ENCODE measurements at places on chromosomes 3 and 15.
A peak's percentile ranks its signal among the peaks of the same experiment; 100 is the strongest.

GRCh38 chr3:187130346-187131066, 8.8 kb downstream of the RPL39L start:
- DNase-seq: peak; percentile 30

DNA sequence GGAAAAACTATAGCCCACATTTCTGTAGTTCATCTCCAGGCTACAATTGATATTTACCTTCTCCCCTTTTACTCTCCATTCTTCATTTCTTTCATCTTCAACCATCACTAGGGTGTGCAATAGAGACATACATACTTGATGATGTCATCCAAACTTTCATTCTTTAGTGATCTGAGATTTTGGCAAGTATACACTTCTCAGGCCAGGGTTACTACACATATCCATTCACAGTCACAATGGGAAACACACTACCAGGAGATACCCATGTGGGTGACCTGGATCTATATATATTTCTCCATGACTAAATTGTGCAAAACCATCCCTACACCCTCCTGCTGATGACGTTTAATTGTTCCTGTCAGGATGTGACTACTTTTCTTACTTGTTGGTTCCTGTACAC, 769.5 kb upstream of the DPPA4 start:
- DNase-seq: no peak

DNA sequence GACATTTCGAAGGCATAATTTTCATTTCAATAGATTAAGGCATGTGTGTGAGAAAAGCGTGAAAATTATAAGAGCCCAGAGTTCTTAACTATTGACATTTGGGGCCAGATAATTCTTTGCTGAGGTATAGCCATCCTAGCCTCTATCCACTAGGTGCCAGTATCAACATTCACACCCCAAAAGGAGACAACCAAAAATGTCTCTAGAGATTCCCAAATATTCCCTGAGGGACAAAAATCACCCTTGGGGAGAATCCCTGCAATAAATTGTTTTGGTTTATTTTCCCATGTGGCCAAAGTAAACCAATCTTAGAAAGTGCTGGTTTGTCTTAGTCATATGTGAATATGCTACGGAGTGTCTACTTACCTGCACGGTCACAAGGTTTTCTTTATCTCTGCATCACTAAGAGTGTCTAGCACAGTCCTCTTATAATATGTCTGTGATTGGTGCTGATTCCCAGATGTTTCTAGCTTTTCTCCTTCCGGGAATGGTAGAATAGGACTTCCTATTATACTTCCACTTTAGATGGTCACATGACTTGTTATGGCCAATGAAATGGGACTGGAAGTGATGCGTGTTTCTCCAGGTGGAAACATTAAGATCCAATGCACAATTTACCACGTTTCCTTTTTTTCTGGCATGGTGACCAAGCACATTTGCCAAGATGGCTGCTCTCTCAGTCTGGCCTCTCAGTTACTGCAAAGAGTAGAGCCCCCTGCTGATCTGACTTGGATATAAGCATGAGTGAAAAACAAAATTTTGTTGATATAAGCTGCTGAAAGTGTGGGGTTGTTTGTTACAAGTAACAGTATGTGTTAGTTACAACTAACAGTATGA, 8.0 kb upstream of the KBTBD8 start:
- DNase-seq: no peak

GRCh38 chr3:3801494-3801841, 2.2 kb downstream of the LRRN1 start:
- no peak for DNase-seq

GRCh38 chr15:92693691-92694331, 38.2 kb upstream of the FAM174B start:
- DNase-seq: no peak

- no peak for DNase-seq
Observed at GRCh38 chr3:111506435-111506834, 35.6 kb upstream of the CD96 start.

DNA sequence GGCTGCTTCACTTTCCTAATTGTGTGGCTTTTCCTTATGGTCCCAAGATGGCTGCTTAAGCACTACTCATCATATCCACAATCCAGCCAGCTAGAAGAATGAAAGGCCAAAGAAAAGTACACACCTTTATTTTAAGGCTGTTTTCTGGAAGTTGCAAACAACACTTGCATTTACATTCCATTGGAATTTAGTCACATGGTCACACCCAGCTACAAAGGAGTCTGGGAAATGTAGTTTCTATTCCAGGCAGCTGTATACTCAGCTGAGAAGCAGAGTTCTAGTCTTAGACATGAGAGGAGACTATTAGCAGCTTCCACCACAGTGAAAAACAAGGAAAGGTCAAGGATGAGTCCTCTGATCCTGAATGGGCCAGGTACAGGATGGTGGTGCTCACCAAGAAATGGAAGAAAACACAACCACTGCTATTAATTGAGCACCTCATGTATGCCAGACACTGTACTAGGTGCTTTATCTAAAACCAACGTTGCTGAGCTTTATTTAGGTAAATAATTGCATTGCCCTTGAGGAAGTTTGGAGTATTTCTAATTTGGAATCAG, 28.0 kb upstream of the ATG7 start:
- DNase-seq: no peak

DNA sequence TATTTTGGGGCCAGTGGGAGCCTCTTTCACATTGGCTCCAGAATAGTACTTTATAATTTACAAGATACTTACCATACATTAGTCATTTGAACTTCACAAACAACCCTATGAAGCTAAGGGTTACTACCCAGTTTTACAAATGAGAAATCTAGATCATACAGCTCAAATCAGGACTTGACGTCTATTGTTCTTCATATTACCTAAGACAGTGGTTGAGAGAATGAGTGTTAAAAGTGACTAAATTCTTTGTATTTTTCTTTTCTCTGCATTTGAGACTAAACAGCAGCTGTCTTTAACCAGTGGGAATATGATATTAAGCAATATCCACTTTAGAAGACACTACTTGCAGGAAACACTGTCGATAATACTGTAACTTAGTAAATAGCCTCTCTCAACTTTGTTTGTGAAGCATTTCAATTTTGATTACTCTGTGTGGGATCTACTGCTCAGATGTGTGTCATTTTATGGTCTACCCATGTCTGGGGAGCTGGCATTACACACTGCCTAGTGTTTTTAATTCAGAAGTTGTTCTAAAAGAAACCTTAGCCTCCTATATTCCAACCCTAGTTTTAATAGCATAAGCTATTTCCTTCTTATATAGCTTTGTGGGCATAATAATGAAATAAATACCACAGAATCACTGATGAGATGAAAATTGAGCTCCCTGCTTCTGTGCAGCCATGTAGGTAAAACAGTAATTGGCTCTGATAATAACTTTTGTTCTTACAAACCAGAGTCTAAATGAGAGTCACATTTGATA, 45.9 kb downstream of the IQCH start:
- no peak for DNase-seq

DNA sequence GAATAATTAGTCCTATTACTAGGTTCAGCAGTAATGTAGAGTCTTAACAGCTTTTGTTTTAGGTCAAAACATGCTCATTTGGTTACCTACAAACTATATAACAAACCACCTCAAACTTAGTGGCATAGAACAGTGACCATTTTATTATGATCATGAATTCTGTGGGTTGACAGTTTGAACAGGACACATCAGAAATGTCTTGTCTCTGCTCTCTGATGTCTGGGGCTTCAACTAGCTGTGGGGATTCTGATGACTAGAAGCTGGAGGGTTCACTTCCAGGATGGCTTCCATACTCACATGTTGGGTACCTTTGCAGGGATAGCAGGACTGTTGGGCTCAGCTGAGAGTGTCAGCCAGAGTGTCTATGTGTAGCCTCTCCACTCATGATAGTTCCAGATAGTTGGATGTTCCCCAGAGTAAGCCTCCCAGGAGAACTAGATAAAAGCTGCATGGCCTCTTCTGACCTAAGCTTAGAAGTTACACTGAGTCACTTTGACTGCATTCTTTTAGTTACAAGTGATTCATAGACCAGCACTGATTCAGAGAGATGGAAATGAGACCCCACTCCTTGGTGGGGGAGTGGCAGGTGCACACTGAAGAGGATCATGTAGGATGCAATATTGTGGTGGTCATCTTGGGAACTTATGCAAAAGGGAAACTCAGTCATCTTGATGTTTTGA, 32.6 kb downstream of the PLCL2 start:
- no peak for DNase-seq

DNA sequence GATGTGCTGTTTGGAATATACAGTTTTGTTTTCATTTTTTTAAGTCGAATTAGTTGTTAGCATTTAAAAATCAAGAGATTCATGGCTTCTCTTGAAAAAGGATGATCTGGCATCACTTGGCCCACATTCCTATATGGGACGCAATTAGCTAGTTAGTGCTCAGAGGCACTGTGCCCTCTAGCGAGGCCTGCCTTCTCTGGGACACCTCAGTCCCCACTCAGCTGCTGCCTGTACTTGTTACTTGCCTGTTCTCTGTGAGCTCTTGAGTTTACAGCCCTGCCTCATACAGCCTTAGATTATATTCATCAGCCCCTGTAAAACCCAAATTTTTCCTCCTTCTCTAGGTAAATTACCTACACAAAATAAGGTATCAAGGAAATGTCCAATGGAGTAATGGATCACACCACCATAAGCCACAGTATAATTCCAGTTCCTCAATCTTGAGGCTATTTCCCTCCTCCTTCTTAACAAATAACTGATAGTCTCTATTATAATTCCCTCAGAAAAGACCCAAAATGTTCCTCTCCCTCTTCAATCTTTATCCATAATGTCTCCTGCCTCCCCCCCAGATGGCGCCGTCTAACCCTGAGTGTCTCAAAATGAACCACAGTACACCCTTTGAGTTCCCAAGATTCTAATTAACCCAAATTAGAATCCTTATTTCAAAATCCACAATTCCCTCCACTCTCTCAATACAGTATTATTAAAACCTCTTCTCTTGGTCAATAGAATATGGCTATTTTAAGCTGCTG, 2.7 kb downstream of the ZMAT3 start:
- no peak for DNase-seq

GRCh38 chr3:128849911-128850455, 29.4 kb upstream of the ACAD9 start:
- no peak for DNase-seq

- DNase-seq: no peak
Observed at GRCh38 chr3:111851511-111851954, 7.5 kb upstream of the PHLDB2 start.

GRCh38 chr3:112685420-112685819, 44.5 kb upstream of the CCDC80 start:
- no peak for DNase-seq

DNA sequence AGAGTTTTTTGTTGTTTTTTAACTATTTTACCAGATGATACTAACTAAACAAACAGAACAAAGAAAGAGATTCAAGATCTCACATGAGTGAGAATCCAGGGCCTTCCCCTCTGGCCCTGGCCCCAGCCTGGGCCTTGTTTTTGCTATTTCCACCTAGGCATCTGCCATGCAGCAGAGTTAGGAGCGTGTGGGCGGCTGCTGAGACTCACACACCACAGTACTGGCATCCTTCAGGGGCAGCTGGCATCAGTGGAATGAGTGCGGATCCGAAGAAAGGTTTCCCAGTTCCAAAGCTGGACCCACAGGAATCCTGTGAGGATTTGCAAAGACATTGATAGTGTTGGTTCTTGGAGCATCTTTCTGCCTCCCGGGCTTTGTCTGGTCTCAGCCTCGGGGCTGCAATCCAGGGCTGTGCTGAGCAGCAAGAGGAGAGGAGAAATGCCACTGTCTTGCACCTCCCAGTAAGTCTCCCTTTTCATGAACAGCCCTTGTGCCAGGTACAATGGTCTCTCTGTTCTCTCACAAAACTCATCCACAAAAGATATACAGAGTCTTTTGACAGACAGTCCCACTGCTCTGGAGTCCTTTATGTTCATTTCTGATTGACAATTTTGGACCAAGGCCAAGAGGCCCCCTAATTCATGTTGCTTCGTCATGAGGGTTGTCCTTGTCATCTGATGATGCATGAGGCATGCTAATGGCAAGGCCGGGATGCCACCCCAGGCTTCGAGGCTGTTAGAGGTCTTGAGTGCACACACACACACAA, 46.6 kb downstream of the APH1B start:
- DNase-seq: no peak

DNA sequence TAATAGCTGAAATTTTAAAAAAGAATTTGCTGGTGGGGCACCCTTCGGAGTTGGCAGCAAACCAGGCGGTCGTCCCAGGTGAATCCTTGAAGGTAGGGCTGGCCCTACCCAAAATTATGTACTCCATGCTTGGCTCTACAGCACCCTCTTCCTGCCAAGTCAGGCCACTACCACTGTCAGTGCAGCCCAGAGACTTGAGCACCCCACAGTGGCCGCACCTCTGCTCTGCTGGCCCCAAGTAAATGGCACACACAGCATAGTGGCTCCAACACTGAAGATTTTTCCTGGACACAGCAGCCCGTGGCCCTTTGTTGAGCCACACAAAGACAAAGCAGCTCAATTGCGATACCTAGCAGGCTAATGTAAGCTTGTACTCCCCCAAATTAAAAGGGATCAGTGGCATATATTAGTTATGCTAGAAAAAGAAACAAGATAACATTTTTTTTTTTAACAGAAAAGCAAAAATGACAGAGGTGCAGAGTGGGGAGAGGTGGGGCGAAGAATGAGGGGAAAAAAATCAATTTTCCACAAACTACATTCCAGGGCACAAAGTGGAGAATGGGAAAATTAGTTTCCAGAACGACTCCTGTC, 250.5 kb downstream of the UACA start:
- no peak for DNase-seq

- DNase-seq: no peak
Observed at GRCh38 chr3:123893012-123893411, 8.9 kb upstream of the MYLK start.

GRCh38 chr3:50600141-50600753, 11.3 kb downstream of the CISH start:
- DNase-seq: no peak

DNA sequence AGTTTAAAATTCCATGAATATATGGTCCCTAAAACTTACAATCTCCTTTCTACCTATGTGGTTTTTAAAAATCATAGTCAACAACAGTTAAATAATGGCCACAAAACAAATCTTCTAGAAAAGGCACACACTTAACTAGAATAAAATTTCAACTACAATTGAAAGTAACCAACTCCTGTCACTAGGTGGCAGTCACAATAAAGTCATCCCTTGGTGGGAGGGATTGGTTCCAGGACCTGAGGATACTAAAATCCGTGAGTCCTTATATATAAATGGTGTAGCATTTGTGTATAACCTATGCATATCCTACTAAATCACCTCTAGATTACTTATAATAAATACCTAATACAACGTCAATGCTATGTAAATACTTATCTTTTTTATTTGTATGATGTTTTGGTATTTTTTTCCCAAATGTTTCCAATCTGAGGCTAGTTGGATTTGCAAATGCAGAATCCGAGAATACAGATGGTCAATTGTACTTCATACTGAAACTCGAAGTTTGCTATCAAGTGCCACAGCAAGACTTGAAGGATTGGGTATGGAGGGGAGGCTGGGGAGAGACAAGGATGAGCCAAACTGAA, 172.6 kb downstream of the FMN1 start:
- DNase-seq: no peak

All from large intestine (tissue), 12 donors.